Spinal cord (tissue), 10 donors: ENCODE measurements at places on chromosomes 1 and 21.
A peak's percentile ranks its signal among the peaks of the same experiment; 100 is the strongest.

DNA sequence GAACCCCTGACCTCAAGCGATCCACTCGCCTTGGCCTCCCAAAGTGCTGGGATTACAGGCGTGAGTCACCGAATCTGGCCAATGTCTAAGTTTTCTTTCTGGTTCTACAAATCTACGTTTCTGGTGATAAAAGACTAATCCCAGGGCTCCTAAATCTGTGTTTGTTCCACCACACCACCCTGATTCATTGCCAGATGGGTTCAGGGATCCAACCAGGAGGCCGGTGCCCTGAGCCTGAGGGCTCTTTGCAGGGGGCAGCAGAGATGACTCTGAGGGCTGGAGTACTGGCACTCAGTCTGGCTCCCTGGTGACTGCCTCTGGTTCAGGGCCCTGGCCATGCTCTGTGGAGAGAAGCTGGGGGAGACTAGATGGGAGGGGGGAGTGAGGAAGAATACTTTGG, 10.5 kb upstream of the OPRD1 start:
- no peak for DNase-seq

DNA sequence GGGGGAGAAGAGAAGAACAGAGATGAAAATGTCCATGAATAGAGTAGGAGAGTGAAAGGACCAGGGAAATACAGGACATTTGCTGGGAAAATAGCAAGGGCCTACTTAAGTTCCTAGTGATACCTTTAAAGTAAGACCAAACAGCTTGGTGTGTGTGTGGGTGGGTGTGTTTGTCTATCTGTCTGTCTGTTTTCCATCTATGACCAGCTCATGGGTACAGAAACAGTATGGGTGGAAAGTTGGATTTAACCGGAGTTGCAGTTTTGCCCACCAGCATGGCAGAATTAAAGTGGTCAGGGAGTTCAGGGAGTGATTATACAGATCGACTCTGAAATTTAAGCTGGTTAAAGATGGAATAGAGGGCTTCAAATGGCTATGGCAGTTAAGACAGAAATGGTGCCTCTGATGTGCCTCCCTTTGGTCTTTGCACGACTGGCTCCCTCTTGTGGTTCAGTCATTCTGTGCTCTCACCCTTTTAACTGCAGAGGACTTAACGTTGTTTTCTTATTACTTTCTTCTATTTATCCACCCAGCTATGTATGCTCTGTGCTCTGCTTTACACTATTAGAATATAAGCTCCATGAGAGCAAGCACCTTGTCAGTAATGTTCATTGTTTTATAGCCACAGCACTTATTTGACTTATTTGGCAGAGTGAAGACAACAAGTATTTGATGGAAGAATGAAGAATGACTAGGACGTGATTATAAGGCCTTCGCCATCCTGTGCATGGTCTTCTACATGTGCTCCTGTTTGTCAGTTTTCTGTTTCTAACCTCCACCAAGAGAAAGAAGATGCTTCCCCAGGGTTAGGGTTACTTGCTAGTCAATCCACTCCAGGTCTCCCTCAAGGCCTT, 72.7 kb upstream of the AK4 start:
- no peak for DNase-seq

DNA sequence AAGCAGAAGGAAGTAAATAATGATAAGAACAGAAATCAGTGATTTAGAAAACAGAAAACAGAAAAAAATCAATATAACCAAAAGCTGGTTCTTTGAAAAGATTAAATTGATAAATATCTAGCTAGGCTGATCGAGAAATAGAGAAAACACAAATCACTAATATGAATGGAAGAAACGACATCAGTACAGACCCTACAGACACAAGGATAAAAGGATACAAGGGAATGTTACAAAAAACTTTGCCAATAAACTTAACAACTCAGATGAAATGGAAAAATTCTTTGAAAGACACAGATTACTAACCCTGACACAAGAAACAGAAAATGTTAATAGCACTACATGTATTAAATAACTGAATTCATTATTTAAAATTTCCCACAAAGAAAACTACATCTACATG, 6.3 kb upstream of the ARHGAP29 start:
- no peak for DNase-seq

DNA sequence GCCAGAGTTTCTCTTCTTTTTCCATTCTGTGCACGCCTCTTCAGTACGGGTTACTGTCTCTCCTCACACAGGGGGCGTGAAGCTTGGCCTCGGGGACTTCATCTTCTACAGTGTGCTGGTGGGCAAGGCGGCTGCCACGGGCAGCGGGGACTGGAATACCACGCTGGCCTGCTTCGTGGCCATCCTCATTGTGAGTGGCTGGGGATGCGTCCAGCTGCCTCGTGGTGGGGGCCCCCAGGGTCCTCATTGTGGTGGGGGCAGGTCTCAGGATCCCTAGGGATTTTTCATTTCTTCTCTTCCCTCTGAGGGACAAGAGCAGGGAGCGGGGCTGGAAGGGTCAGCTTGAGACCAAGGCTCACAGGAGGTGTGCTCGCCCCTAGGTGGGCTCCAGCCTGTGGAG, 23.5 kb downstream of the PSEN2 start:
- DNase-seq, result no peak

DNA sequence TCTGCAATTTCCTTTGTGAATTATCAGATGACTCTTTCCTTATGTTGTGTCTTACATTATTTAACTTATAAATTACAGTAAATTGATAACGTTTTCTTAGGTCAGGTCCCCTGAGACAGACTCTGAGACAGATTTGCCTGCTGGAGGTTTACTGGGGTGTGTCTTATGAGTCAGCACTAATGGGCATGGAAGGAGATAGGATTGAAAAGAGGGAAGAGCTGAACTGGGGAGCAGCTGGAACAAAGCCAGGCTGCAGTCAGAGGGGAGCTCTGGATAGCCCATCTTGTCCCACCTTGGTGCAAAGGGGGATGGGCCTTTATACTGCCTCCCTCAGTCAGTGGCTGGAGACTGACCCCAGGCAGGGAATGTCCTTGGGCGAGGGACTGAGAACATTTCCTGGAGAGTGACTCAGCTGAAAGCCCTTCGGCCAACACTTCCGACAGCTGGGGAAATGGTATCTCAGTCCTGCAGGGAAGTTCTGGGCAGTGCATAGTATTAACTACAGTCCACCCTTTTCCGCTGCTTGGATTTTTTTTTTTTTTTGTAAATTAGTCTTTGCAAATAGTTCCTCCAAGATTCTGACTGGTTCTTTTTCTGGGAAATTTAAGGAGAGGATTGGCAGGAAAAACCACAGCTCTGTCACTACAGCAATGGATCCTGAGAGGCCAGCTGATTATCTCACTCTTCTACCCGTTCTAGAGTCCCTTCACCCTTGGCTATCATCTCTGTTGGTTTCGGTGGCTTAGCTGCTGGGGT, 39.1 kb upstream of the CDC42BPA start:
- no peak for DNase-seq

GRCh38 chr1:204826970-204827369, 43.7 kb upstream of the NFASC start:
- no peak for DNase-seq

GRCh38 chr1:170666541-170667254, 2.8 kb downstream of the PRRX1 start:
- no peak for DNase-seq

DNA sequence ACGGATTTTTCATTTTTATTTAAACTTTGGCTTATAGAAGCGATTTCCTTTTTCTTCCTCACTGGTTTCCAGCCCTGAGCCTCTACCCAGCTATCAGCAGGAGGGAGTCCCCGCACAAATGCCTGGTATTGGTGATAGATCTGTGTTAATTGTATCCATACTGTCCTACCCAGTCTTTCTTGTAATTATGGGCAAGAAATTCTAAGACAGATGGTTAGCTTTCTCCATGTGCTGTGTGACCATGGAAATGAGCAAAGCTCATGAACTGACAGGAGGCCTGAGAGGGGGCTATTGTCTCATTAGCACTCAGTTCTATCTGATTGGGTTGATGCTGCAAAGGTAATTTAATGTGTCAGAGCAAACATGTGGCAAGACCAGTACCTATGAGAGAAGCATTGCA, 108.1 kb upstream of the IVNS1ABP start:
- no peak for DNase-seq

DNA sequence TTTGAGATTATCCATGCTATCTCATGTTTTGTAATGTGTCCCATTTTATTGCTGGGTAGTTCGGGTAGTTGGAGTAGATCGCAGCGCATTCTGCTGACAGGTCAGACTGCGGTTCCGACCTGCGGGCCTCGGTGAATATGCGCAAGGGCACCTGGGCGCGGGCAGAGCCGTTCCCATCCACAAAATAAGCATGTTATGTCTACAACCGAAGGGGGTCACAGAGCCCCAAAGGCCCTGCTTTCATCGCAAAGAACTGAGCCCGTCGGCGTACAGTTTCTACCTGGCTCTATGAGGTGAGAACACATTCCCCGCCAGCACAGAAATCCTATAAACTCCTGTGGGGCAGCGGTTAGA, 88.4 kb downstream of the PRKAB2 start:
- no peak for DNase-seq

DNA sequence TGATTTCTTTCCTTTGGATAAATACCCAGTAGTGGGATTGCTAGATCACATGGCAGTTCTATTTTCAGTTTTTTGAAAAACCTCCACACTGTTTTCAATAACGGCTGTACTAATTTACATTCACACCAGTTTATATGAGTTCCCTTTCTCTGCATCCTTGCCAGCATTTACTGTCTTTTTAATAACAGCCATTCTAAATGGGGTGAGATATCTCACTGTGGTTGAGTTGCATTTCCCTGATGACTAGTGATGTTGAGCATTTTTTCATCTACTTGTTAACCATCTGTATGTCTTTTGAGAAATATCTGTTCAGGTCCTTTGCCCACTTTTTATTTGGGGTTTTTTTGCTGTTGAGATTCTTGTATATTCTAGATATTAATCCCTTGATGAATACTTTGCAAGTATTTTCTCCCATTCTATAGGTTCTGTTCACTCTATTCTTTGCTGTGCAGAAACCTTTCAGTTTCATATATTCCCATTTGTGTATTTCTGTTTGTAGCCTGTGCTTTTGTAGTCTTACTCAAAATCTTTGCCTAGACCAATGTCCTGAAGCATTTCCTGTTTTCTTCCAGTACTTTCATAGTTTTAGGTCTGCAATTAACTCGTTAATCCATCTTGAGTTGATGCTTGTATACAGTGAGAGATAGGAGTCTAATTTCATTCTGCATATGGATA, 7.3 kb downstream of the HENMT1 start:
- DNase-seq, result no peak

DNA sequence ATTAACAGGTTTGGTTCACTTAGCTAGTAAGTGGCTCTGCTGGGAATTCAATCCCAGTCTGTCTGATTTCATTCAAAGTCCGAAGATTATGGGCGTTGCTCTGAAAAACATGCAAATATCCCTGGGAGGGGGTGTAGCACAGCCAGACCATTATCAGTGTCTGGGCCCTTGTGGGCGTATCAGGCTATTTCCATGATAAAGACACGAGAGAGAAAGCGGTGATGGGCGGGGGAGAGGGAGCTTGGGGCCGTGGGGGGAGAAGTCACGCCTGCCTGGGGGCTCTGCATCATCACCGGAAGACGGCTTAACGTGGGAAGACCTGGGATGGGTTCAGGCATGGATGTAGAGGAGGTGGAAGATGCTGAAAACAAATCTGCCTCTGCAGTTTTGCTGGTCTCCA, 25.8 kb downstream of the IL6R start:
- DNase-seq, result no peak

DNA sequence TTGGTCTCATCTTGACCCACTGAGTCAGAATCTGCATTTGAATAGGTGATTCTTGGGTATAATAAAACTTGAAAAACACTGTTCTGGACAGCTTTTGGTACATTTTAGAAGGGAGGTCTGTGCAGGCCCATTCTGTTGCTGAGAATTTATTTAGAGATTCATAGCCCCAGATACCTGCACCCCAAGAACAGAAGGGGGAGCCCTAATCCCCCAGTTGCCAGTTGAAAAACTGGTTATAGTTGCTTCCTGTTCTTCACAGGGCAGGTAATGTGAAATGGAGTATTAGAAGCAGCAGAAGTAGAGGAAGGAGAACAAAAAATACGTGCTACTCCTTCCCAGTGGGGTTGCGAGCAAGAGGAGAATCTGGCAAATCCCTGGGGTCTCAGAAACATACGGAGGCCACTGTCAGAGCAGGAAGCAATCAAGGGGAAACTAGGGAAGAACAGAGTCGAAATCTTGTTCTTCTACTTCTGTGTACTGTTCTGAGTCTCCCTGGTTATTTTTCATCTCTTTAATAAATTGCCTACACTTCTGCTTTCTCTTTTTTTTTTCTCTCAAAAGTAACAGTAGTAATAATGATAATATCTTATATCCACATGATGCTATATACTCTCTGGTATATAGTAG, 4.6 kb upstream of the CLCA2 start:
- DNase-seq, result peak; percentile 12

- no peak for DNase-seq
These were observed 183.5 kb upstream of the ADGRL4 start for GRCh38 chr1:79190074-79190473.

- DNase-seq, result no peak
These were observed 24.6 kb upstream of the LYPLAL1 start for GRCh38 chr1:219149009-219149577.

GRCh38 chr1:39415553-39415952, 75.9 kb upstream of the BMP8A start:
- no peak for DNase-seq

GRCh38 chr1:38418195-38419030, 371.8 kb upstream of the POU3F1 start:
- peak; percentile 91 for DNase-seq

DNA sequence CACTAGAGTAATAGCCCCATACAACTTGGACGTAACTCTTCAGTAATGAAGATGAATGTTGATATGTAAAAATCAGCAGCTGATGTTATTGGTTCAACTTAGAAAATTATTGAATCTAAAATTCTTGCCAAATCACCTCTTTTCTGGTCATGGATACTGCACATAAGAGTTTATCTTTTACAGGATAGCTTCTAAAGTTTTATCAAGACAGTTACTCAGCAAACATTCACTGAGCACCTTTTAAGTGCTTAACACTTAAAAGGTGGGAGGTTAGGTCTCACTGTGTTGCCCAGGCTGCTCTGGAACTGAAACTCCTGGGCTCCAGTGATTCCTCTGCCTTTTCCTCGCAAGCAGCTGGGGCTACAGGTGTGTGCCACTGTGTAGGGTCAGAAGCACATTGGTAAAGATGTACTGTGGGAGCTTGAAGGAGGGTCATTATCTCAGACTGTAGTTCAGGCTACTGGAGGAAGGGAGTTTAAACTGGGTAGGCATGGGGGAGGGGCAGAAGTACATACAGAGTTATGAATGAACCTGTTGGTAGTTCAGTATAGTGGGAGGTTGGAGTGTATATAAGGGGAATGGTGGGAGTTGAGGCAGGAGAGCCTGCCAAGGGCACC, 2.0 kb downstream of the MPZL1 start:
- DNase-seq, result no peak
